ENCODE measurements at places on chromosomes 4 and X.

DNA sequence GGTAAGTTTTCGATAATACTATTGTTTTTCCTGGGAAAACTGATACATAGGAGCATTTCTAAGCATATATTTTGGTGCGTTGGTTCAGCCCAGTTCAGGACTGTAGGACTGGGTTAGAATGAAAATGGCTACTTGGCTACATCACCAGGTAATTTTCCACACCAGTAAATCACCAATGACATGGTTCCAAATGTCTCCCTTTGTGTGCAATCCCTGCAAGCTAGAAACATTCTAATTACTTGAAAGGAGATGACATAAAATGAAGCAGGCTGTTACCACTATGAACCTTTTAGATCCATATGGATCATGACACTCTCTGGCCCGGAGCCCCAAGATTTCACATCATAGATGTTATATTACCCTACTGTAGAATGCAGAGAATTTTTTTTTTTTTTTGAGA lies 577.4 kb upstream of the FTHL17 start:
- no peak for DNase-seq

DNA sequence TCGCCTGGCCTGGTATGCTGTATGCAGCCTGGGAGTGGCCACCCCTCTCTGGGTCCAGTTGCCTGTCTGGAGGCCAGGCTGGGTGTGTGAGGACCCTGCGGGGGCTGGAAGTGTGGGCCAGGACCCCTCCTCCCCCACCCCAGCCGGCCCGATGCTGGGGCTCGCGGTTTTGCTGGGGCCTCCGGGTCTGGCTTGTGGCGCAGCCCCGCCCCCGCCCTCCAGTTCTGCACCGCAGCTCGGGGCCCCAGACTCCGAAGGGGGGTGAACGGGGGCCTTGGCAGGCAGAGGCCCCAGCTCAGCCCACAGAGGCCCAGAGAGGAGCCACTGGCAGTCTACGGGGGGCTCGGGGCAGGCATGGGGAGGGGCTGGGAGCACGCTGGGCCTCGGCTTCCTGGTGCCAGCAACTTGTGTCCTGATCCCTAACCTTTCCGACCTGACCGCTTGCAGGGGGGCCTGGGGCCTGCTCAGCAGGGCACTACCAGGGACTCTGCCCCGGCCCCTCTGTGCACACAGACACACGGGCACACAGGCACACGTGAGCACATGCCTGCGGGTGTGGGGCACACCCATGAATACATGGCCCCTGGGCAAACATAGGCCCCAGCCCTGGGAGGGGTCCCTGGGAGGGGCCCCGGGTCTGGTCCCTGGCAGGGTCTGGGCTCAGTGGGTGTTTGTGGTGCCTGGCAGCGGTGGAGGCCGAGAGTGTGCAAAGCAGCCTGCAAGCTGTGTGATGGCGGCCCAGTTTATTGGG lies 21.4 kb upstream of the FGFR3 start:
- DNase-seq: no peak

- no peak for DNase-seq
These were observed 114.8 kb upstream of the ATP6AP2 start for GRCh38 chrX:40465735-40466551.

- DNase-seq: no peak
These were observed 55.8 kb upstream of the PITX2 start for GRCh38 chr4:110678517-110679227.

- DNase-seq: peak; percentile 67
These were observed 6.7 kb upstream of the PPID start for GRCh38 chr4:158729716-158730559.

DNA sequence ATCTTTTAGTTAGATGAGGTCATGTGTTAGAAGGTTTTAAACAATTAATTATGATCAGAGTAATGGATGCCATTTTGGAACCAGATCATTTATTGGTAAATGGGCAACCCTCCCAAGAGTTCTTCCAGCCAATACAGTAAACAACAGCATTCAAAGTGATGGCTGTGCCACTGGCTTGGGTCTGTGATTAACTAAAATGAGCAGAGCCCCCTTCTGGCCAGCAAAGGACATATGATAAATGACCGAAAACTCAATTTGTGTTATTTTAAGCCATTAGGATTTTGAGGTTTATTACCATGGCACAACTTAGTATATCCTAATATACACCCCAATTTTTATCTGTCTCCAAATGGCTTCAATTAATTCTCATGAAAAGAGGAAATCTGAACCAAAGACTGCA lies 90.8 kb upstream of the NPFFR2 start:
- peak; percentile 2 for DNase-seq

DNA sequence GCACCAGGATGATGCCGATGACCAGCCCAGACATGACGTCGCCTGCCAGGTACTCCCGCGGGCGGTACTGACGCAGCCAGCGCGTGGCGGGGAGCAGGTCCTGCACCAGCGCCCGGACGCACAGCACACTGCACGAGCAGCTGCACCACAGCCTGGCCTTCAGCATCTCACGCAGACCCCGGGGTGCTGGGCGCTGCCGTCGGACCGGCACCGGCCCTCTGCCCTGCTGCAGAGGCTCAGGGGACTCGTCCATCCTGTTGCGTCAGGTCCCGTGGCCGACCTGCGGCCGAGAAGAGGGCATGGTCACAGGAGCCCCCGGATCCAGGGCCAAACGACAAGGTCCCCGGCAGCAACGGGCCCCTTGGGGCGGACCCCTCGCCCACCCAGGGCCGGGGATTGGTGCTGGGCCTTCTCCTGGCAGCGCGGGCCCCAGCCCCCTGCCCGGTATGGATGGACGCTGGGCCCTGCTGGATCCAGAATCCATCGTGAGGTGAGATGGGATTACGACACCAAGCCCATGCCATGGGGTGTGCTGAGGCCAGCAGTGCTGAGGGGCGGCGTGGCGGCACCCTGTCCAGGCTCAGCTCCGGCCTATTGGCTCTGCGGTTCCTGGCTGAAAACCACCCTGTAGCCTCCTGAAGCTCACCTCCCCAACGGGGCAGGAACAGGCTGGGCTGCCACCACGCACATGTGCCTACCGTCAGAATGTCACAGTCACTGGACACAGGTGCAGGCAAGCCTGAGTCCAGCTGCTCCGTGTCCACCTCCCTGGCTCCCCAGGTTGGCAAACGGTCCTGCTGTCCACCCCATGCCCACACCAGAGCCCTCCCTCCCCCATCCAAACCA lies 1.5 kb downstream of the SLC26A1 start:
- no peak for DNase-seq

- peak; percentile 76 for DNase-seq
These were observed 327.1 kb upstream of the GIMD1 start for GRCh38 chr4:106695501-106696262.

DNA sequence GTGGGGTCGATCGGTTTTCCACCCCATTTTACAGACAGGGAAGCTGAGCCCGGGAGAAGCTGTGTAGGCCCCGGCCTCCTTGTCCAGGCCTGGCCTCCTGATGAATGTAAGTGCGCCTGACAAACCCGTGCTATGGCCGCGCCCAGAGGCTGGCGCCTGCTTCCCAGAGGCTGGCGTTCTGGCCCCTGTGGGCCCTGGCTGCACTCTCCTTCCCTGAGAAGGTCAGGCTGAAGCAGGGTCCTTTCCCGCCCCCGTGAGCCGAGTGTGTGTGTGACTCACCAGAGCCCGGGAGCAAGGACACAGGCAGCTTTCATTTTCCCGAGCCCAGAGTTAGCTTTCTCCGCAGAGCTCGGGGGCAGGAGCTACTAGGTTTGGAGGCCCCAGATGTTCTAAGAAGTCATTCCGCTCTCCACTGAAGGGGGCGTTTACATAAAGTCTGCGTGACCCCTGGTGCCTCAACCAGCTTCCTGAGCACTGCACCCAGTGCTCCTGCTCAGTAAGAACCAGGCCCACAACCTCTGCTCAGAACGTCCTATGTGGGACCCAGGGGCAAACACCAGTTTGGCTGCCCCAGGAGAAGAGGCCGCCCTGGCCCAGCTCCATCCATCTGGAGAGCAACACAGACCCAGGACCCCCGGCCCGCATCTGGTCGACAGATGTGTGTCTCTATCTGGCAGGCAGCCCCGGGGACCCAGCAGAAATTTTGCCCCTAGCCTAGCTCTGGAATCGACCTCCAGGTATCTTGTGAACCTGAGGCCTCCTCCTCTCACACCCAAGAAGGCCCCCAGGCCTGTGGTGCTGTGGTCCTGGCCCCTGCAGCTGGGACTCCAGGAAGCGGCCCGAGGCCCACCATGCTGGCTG lies 13.6 kb downstream of the UVSSA start:
- DNase-seq: peak; percentile 60

- DNase-seq: peak; percentile 45
These were observed at the start of gene BEX5 for GRCh38 chrX:102155806-102156179. Gene BEX5, minus strand, starts transcription at chrX:102155977. Its CDS starts 1,712 bp downstream, at chrX:102154265.

DNA sequence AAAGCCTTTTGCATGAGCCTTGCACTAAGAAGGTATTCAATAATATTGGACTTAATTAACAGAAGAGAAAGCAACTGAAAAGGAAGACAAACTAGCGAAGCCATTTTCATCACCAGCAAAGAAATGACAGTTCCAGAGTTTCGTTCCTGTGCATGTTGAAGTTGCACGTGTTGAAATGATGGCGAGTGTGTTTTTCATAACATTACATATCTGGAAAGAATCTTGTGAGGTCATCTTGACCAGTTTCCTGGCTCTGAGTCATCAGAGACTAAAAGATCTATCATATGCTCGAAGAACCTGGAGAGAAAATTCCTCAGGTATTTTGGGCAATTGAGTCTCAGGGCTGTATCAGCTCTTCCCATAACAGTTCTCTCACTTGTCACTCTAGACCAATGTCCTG lies 106.2 kb upstream of the MAML3 start:
- peak; percentile 89 for DNase-seq

DNA sequence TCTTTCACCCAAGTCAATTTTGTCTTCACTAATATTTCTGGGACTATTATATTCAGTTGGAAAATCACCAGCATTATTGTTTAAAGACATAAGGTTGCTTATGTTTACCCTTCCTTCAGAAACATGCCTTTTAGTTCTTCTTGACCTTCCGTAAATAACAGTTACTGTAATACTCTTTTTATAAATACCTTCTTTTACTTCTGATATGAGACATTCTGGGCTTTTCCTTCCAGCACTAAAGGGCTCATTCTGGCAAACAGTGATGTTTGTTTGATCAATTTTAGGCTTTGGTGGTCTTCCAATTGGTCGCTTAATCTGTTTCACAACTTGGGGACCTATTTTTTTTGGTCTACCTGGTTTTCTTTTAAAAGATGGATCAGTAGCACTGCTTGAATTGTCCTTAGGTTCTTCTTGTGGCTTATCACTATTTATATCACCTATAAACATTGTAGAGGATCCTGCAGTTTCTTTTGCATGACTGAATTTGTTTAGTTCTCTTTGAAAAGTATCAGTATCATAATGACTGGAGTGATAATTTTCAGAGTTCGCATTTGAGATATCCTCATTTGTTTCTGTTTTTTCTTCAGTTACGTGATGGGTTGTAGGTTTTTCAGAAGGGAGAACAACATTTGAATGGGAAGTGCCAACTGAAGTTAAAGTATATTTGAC lies 64.8 kb downstream of the NCAPG start:
- DNase-seq: no peak

DNA sequence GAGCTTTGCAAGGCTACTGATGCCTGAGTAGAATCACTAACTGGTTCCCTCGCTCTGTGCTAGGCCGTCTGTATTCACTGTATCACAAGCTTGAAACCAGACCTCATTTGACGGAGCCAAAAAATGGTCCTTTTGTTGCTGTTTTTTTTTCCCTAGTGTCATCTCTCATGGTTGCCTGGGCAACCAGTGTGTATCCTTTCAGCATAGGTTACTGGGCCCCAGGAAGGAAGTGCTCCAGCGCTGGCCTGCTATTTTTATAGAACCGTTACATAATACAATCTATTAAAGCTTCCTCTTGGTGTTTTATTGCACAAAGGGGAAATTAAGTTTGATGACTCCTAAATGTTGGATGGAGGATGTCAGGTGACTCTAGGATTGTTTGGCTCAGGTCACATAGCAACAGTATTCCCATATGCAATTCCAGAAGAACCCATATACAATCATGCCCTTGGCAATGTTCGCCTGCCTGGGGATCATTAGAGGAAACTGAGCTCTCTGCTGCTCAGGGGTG lies 220.4 kb downstream of the SPRY1 start:
- peak; percentile 58 for DNase-seq

GRCh38 chrX:3526071-3526470 lies 179.6 kb upstream of the MXRA5 start:
- peak; percentile 66 for DNase-seq

- DNase-seq: no peak
These were observed 73.5 kb downstream of the ANXA3 start for GRCh38 chr4:78625073-78625472.

GRCh38 chr4:121255986-121256750 lies 92.0 kb upstream of the TNIP3 start:
- peak; percentile 89 for DNase-seq

DNA sequence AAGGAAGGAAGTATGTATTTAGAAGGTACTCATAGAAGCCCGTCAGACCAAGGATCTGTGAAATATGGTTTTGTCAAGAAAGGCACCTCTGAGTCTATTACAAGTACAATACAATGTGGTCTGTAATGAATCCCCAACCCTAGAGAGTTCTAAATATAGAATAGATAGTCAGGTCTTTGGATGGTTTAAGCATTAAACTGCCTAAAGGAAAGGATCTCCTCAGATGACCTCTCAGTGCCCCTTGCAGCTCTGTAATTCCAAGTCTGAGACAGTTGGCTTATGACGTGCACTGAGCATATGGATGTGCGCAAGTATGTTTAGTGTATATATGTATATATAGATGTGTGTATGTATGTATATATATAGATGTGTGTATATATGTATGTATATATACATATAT lies 62.0 kb downstream of the CCSER1 start:
- no peak for DNase-seq

DNA sequence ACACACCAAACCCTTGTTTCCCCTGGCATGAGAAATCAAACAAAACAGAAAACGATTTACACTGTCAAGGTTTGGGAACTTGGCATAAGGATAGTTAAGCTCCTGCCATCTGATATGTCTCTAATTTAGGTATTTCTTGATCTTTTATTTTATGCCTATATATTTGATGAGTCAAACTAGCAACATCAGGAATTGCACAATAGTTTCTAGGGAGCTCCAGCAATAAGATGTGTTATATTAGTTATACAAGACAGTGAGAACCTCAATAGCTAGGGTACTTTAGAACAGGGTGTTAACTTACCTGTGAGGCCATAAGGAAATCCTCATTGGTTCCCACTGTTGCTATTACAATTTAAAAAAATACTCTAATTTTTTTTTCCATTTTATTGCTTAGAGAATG lies 474.2 kb downstream of the GBA3 start:
- DNase-seq: no peak

GRCh38 chr4:130238121-130238520 lies 1142.2 kb downstream of the C4orf33 start:
- DNase-seq: peak; percentile 9

GRCh38 chrX:71253253-71254091 lies 468 bp downstream of the ZMYM3 start:
- peak; percentile 46 for DNase-seq

GRCh38 chr4:92249541-92249940 lies 54.2 kb upstream of the GRID2 start:
- DNase-seq: no peak

DNA sequence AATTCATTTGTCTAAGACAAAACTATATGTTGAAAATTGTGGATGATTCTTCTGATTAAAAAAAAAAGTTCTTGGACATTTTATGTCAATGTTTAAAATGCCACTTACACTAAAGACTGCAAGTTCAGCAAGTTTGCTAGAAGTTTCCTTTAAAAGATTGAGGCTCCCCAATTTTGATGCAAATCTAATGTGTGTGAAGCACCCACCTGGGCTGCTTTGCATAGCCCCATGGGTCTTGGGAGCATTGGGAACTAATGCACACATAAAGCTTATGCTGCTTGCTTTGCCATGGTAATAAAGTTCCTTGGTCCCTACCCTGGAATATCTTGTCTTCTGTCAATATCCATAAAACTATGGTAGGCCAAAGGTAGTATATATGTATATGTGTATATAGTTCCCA lies 725.9 kb upstream of the GRID2 start:
- DNase-seq: no peak
